ENCODE measurements at places on chromosomes 7 and 10.

GRCh38 chr10:79342295-79342761 is 4.9 kb upstream of the PPIF start:
- DNase-seq: no peak

DNA sequence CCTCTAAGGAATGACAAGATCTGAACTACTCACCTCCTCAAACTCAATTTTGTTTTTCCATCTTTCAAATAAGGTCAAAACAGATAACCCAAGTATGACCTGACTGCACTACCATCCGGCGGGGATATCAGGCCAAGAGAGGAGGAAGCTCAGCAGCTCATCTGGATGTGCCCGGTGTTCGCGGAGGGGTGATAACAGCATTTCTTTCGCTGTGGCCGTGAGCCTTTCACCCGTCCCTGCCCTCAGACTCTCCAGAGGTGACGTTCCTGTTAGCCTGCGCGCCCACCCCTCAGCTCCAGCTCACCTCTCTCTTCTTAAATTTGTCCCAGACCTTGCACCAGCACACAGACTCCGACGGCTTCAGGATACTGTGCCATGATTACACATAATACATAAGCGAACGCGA is 526 bp downstream of the ZNF248 start:
- DNase-seq: peak; percentile 0

DNA sequence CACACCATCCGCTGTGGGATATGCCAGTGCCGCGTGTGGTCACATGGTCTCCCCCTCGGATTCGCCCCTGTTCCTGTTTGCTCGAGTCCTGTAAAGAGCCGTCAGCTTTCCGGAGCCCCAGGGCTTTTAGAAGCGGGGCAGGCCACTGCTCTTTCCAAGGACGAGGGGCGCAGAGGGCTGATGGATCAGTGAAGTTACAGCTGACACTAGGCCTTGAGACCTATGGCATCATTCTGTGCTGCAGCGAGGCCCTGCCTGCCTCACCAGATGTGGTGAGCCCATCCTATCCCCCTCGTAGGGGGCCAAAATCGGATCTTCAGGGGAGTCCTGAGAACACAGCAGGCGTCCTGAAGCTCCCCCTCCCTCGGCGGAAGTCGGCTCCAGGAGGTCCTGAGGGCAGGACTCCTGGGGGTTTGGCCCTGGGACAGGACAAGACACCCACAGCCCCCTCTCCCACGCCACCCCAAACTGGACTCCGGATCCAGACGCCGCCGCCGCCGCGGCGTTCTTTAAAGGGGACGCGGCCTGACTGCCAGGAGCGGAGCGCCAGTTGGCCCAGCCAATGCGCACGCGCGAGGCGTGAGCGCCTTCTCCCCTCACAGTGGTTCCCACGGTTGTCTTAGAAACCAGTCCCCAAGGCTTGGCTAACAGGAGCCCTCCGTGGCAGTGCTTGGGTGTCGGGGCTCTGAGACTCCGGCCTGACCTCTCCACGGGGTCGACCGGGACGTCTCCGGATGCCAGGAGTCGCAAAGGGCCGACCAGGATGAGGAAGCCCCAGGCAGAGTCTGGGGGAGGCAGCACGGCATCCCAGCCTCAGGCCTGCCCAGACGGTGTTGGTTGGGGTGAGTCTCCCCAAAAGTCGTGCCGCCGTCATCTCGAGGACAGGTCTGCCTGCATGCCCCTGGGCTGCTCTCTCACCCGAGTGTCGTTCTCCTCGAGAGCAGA is 371.7 kb downstream of the ZNF716 start:
- no peak for DNase-seq

DNA sequence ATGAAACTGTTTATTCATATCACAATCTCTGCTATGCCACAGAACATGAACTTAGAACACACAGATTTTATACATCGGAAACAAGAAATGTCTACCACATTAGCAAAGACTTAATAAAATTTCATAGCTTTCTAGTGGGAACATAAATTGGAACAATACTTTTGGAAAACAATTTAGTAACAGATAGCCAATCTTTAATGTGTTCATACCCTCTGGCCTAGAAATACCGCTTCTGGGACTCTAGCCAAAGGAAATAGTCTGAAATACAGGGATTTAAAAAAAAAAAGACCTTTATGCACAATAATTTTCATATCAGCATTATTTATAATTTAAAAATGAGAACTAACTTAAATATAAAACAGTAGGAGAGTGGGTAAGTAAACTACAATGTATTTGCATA is 168.5 kb downstream of the PLXNA4 start:
- no peak for DNase-seq

DNA sequence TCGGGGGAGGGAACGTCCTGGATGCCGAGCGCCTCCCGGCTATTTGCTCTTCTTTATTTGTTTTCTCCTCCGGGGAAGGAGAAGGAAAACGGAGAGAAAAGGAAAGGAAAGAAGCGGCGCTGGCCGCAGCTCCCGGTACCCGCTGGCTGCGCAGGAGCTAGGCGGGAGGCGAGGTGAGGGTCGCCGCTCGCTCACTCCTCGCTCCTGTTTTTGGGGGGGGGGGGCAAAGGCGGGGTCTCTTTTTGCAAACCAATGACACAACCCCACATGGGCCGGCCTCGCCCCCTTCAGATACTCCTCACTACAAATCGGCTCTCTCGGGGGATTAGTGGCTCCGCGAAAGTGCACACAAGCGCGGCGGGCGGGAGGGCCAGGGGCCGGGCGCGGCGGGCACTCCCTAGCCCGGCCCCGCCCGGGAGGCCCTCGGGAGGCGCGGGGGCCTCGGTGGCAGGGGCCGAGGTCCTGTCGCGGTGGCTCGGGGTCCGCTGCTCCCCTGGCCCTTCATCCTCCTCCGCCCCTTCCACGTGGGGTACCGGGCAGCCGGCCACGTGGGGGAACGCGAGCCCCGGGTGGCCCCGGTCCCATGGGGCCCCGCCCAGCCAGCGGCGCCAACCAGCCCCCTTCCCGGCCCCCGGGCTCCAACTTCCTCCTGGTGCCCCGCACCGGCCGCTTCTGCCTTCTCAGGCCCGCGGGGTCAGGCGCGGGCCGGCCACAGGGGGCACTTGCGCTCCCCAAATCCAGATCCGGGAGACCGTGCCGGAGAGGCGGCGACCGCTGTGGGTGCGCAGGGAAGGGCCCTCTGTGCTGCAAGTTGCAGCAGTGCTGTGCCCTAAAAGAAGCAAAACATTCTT is 718 bp upstream of the CTBP2 start:
- DNase-seq: no peak

DNA sequence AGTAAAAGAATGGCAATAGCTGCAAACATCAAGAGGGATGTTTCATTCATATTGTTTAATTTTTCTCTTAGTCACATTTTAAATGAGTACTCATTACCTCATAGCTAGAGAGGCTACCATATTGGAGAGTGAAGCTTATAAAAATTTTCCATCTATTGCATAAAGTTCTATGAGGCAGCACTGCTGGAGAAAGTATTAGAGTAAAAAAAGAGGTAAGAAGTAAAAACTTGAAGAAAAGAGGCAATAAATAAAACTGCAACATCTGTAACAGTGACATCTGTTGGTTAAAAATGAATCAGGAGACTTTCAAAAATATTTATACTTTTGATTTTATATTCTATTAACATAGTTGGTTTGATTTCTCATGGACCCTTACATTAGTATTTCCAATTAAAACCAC is 284.5 kb upstream of the SEMA3D start:
- no peak for DNase-seq

GRCh38 chr10:96387601-96388000 is 28.8 kb upstream of the OPALIN start:
- no peak for DNase-seq

DNA sequence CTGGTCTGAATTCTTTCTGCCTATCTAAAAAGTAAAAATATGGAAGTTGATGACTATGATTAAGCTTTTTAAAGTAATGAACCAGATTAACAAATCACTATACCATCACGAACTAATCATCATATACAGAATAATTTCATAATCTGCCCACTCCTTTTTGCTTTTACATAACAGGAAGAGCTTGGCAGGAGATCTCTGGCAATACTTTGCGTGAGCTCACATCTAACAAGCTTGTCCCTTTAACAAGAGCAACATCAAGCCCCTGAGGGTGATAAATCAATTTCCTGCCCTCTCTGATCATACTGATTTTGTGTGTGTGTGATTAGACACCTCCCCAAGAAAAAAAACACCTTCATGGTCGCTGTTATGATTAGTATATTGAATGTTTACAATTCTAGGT is 143.5 kb upstream of the ASAH2 start:
- DNase-seq: no peak

GRCh38 chr10:89867964-89868363 is 166.6 kb downstream of the KIF20B start:
- no peak for DNase-seq

DNA sequence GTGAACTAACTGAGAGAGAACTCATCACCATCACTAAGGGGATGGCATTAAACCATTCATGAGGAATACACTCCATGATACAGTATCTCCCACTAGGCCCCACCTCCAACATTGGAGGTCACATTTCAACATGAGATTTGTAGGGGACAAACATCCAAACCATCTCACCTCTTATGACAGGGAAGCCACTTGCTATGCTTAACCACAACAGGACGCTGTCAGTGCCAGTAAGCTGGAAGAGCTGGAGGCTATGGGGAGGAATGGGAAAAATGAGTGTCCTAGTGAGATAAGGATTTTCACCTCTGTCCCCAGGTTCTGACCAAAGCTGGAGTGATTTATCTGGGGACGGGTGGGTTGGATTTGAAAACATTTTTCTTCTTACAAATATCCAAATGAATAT is 17.6 kb downstream of the PLCE1 start:
- DNase-seq: no peak

GRCh38 chr7:36686499-36686898 is 37.8 kb downstream of the AOAH start:
- peak; percentile 6 for DNase-seq

DNA sequence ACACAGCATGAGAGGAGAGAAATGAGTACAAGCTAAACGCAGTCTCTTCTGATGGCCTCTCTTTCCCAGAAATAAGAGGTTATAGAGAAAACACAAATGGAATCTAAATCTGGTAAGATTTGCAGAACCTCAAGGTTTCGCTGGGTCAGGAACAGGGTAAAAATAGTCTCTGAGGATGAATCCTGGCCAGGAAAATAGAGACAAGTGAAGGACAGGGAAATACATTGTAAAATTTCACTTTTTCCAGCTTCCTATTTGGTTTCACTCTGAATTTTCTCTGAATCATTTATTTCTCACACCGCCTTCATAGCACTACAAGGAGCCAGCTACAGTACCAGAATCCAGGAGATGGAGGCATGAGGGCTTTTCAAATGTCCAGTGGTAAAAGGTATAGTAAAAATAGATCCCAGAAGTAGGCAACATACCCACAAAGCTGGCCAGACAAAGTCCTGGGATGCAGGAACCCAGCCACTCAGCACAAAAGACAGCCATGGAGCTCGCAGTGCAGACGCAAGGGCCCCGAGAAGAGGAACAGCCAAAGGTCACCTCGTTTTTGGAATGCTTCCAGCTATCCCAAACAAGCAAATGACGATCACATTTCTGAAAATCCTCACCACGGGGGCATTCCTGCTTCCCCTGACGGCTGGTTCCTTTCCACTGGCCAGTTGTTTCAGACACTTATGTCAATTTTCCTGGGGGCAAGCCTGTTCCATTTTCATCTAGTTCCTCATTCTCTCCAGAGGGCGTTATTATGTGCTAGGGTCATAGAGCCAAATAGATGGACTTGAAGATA is 21.5 kb upstream of the IKZF1 start:
- DNase-seq: no peak

- no peak for DNase-seq
These were observed 65.1 kb downstream of the RSU1 start for GRCh38 chr10:16752099-16752498.

DNA sequence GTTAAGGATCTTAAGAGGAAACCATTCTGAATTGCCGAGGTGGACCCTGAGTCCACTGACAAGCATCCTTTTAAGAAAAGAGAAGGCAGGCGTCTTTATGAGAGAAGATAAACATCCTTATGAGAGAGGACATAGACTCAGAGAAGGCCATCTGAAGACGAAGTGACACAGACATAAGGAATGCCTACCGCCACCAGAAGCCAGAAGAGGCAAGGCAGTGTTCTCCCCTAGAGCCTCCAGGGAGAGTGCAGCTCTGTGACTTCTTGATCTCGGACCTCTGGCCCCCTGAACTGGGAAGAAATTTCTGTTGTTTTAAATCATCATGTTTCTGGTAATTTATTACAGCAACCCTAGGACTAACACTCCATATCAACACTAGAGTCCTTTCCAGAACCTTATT is 25.2 kb upstream of the ING3 start:
- no peak for DNase-seq

DNA sequence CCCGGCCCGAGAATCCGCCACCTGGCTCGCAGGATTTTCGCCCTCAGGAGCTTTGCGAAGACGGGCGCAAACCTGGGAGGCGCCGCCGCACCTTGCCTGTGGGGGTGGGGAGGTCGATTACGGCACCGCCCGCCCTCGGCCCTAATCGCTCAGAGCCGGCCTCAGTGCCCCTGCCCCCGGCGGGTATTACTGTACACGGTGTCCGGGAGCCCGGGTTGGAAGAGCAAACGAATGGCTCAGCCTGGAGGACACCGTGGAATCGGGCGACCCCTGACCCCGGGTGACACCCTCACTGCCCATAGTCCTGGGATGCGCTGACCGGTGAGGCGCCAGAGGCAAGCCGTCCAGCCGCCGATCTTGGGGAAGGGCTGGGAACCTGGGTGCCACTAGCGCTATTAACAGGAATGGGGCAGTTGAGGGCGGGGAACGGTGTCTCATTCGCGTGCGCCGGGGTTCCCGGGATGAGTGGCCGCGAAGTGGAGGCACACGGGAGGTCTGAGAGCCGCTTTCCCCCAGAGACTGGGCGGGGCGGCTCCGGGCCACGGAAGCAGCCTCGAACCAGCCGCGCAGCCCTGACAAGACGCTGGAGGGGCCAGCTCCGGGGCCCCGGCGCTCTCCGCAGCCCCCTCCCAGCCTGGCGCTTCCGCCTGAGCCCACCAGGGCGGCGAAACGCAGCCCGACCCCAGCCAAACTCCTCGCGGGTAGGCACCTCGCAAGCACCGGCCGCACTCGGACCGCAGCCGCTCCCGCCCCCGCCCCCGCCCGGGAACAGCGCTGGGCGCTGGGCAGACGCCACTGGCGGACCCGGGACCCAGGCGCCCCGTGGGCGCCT is 167.5 kb downstream of the NRF1 start:
- DNase-seq: no peak

- DNase-seq: no peak
These were observed 265.0 kb upstream of the NPSR1 start for GRCh38 chr7:34392972-34393371.

GRCh38 chr10:97291357-97292096 is 910 bp downstream of the ARHGAP19 start:
- no peak for DNase-seq

DNA sequence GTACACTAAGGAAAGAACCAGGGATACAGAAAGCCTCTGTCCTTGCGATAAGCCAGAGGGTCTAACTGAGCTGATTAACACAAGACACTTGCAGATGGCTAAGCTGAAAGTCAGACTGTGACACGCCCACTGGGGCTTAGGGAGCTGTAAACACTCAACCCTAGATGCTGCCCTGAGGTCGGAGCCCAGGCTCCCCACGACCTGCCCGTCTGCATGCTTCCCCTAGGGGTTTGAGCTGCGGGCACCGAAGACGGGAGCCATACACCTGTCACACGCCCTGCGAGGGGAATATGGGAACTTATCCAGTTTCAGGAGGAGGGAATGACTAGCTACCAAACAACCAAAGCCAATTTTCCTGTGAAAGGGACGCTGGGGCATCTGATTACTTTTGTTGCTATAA is 96.0 kb downstream of the HTR5A start:
- DNase-seq: no peak

- no peak for DNase-seq
These were observed at the start of gene LIPN for GRCh38 chr10:88759366-88760101. LIPN (plus strand) TSS chr10:88760020; CDS start chr10:88761406, 1,386 bp downstream.

GRCh38 chr7:114100810-114101209 is 182.0 kb upstream of the PPP1R3A start:
- no peak for DNase-seq
